WTC11 (cell line): ENCODE measurements at places on chromosomes 2 and 18. TPM values are rescaled to one million over a fixed set of nuclear protein-coding genes. Genes with fewer than 3 reads are reported as not detected.

GNLY gene
- 0.44 TPM in 1 of 3 replicates, not detected in the others for total RNA-seq

ANKRD44 gene
- total RNA-seq: 0.68 to 0.85 TPM (median 0.71 TPM) in 3 replicates

MDH1B gene
- total RNA-seq: 1.6 to 1.9 TPM (median 1.6 TPM) in 3 replicates

SCG2 gene
- total RNA-seq: 0.07 to 0.23 TPM (median 0.11 TPM) in 3 replicates

CYTIP gene
- total RNA-seq: 0.66 to 1.2 TPM (median 0.89 TPM) in 3 replicates

KLHL30 gene
- 0.07 TPM in 1 of 3 replicates, not detected in the others for total RNA-seq

NFATC1 gene
- total RNA-seq: 17.6 to 20.2 TPM (median 17.6 TPM) in 3 replicates

PTH2R gene
- total RNA-seq: 0.34 to 0.48 TPM (median 0.37 TPM) in 3 replicates

PDE11A gene
- 0.13 to 0.53 TPM (median 0.53 TPM) in 3 replicates for total RNA-seq

CEBPZ gene
- total RNA-seq: 127 to 146 TPM (median 132 TPM) in 3 replicates

PROC gene
- total RNA-seq: 0.30 to 0.59 TPM (median 0.39 TPM) in 3 replicates

LMAN2L gene
- 13.5 to 18.1 TPM (median 16.5 TPM) in 3 replicates for total RNA-seq

KYNU gene
- total RNA-seq: 0.18 to 0.85 TPM (median 0.21 TPM) in 3 replicates

CHCHD5 gene
- total RNA-seq: 33.2 to 36.5 TPM (median 33.7 TPM) in 3 replicates

SP9 gene
- 0.07 to 0.21 TPM in 2 of 3 replicates, not detected in the other for total RNA-seq
